Hematopoietic multipotent progenitor cell treated with erythropoietin and hydrocortisone succinate and interleukin-3 and kit ligand, for 17 days (in vitro differentiated cells): ENCODE measurements at places on chromosomes 16 and 17.

DNA sequence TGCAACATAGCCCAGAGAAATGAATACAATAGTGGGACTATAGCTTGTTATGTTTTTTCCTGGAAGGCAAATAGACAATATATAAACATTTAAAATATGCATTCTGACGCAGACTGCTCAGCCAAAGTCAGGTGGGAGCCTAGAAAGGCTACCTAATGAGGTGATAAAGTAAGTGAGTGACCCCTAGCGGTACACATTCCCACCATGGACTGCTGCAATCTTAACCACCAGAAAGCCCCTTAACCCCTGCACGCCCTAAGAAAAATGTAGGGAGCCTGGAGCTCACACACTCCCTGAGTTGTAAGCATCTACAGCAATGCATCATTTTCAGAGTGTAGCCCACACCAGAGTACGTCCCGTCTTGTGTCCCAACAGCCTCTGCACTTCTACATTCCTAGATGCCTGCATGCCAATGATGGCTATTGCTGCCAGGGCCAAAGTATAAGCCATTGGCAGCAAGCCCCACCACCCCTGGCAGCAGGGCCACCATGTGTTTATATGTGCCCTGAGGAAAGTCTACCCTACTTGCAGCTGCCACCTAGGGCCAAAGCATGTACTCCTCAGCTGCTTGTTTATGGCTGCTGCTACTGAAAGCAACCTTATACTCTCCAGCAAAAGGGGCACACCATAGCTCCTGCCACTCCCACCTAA, 127.6 kb downstream of the KIF2B start:
- DNase-seq = no peak

DNA sequence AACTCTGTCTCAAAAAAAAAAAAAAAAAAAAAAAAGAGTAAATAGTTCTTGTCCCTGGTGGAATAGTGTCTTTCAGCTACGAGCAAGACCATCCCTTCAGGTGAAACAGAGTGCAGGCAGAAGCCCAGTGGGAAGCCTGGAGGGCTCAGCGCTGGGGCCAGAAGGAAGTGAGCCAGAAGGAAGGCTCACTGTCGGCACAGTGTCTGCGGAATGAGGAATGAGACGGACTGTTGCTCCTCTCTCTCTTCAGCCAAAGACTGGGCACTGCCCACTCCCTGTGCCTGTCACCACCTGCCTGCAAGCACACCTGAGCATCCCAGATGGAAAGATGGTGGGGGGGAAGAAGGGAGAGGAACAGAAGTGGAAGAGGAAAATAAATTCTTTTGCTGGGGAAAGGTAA, 7.5 kb downstream of the RSL1D1 start:
- no peak for DNase-seq

GRCh38 chr16:47966325-47966724, 189.5 kb downstream of the ABCC12 start:
- no peak for DNase-seq

DNA sequence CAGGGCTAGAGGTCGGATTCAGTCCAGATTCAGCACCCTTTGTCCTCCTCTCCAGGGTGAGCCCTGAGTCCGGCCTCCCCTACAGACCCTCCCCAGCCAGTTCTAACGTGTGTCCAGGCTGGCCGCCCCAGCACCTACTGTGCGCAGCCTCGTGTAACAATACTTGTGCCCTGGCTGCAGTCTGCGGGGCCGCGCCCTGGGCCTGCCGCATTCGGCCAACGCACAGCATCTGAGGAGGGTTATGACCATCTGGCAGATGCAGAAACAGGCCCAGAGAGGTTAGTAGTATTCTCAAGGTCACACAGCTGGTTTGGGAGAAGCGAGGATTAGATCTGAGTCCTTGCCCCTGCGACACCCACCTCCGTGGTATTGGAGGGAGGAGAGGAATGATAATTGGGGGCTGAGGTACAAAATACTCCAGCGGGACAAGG, 968 bp downstream of the RIPOR1 start:
- peak; percentile 31 for DNase-seq

- no peak for DNase-seq
Measured at GRCh38 chr17:13562271-13562800, 39.4 kb downstream of the HS3ST3A1 start.

- DNase-seq = no peak
Measured at GRCh38 chr17:57102122-57102521, 17.1 kb downstream of the AKAP1 start.

DNA sequence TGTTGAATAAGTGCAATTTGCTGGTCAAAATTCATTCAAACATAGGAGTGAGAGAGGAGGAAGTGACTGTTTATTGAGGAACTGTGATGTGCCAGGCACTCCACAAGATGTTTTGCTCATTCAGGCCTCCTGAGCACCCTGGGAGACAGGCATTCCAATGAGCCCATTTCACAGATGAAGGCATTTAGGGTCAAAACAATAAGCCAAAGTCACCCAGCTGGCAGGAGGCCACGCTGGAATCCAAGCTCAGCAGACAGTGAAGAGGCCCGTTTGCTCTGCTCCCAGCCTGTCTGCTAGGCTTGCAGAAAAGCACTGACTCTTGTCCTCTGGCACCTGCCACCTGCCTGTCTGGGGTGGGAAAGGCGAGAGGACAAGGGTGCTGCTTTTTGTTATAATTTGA, 10.1 kb upstream of the SLC25A39 start:
- DNase-seq = no peak

DNA sequence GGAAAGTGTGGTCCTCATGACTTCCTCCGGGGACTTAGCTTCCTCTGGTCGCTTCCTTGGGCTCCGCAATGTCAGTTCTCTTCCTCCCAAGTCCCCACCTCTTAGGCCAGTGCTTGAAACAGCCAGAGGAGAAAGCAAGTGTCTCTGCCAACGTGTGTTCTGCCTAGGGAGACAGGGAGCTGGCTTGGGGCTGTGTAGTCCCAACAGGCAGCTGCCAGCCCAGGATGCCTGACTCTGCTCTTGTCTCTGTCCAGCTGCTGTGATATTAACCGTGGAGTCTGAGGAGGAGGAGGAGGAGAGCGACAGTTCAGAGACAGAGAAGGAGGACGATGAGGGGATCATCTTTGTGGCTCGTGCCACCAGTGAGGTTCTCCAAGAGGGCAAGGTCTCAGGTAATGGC, 13.5 kb upstream of the PLEKHG4 start:
- DNase-seq = no peak

GRCh38 chr16:27164352-27164751, 39.0 kb upstream of the KDM8 start:
- DNase-seq = no peak

DNA sequence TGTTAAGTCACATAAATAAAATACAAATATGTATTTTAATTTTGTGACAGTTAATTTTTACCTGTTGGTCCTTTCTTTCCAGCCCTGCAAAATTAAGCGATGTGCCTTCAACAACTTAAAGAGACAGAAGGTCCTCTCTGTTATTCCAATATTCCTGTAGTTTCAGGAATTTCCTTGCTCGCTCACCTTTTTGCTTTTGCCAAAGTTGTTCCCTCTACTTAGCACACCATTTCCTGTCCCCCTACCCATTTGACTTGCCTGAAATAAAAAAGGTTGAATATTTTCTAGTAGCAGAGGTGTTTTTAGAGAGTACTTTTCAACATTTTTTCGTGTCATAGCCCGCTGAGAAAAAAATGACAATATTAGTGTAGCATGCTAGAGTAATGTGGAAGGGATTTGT, 556 bp upstream of the MYH2 start:
- DNase-seq = no peak

- no peak for DNase-seq
Measured at GRCh38 chr17:37118366-37119137, 169.8 kb downstream of the AATF start.

DNA sequence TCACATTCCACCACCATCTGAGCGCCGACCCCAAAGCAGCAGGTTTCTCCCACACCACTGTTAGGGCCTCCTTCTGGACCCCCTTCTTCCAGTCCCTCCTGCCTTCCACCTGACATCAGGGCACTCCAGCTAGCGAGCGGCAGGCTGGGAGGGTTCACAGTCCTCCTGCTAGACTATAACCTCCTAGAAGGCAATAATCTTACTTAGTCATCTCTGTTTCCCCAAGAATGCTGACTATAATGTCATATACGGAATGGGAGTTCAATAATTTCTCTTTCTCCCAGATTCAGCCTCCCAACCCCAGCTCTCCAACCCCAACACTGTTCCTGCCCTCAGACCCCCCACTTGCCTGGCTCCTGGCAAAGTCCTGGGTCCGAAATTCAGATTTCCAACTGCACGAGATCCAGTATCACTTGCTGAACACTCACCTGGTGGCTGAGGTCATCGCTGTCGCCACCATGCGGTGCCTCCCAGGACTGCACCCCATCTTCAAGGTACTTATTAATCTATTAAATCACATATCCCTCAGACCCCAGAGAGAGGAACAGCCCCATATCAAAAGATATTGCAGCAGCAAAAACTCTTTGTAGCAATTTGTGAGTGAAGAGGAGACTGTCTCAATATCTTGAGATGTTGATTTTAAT, 5.6 kb downstream of the ALOX12 start:
- DNase-seq = peak; percentile 57

- no peak for DNase-seq
Measured at GRCh38 chr17:55448681-55449080, 27.0 kb upstream of the MMD start.

- DNase-seq = no peak
Measured at GRCh38 chr16:69381231-69381630, 4.6 kb downstream of the TERF2 start.

- no peak for DNase-seq
Measured at GRCh38 chr16:59180083-59180476, 446.0 kb upstream of the GOT2 start.

GRCh38 chr17:58150394-58150793, 2.2 kb downstream of the OR4D1 start:
- no peak for DNase-seq

GRCh38 chr16:15482068-15482747, 47.8 kb downstream of the BMERB1 start:
- DNase-seq = peak; percentile 22

GRCh38 chr17:63382826-63383225, 63.3 kb downstream of the CYB561 start:
- no peak for DNase-seq

DNA sequence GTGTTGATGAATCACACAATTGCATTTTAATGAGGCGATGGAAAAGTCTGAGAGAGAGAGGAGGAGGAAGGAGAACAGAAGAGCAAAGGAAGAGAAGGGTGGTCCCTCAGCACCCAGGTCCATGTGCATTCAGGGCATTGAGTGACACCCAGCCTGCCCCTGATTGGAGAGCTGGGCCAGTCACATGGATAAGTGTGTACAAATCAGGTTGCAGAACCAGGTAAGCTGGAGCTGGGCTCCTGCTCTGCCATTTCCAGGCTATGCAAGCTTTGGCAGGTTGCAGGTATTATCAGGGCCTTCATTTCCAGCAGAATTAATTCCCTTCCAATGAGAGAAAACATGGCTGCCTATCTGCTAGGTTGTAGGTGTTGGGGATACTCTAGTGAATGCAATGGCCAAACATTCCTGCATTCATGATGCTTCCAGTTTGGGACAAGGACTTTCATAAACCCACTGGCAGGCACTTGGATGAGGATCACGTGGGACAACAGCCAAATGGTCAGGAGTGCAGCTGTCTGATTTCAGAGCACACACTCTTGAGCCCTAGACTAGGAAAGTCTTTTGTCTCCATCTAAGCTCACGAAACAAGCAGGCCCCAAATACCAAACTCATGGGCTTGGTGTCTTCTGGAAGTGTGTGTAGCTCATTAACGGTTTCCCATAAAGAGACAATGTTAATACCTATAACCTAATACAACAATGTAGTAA, 577.9 kb upstream of the CDH5 start:
- no peak for DNase-seq

GRCh38 chr16:2698965-2699750, 16.8 kb downstream of the KCTD5 start:
- DNase-seq = no peak

- DNase-seq = no peak
Measured at GRCh38 chr16:70160388-70160787, 13.2 kb upstream of the CLEC18C start.

DNA sequence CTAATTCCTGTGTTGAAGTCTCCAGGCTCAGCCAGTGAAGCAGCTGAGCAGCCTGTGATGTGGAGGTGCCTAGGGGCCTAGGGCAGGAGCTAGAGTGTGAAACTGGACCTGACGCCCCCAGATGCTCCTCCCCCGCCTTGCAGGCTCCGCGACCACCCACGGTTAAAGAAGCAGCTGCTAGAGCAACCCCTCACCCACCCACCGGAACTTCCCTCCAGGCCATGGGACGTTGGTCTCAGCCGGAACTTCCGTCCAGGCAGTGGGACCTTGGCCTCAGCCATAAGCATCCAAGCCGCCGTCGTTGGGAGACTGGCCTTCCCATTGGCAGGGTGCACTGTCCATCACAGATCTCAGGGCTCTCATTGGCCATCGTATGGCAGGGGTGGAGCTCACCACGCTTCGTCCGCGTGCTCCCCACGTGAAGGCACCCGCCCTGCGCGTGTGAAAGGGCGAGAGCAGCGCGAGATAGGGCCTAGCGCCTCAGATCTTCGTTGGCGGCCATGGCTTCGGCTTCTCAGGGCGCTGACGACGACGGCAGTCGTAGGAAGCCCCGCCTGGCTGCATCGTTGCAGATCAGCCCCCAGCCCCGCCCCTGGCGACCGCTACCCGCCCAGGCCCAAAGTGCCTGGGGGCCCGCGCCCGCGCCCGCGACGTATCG, at the start of gene ADAD2:
Gene ADAD2 (plus strand): TSS at position 427 of the 658 bp plus-strand sequence. CDS start 74 bp downstream, at position 501.
- DNase-seq = no peak

GRCh38 chr17:16129441-16130205, 85.7 kb downstream of the NCOR1 start:
- no peak for DNase-seq

GRCh38 chr16:25605381-25605780, 86.4 kb upstream of the HS3ST4 start:
- no peak for DNase-seq

GRCh38 chr17:16886655-16887322, 85.1 kb downstream of the TNFRSF13B start:
- no peak for DNase-seq

GRCh38 chr16:10827691-10828341, 9.2 kb upstream of the TVP23A start:
- no peak for DNase-seq

- no peak for DNase-seq
Measured at GRCh38 chr16:14372471-14372870, 257.6 kb downstream of the PARN start.

- DNase-seq = no peak
Measured at GRCh38 chr16:80846680-80847079, 42.3 kb upstream of the CDYL2 start.

GRCh38 chr17:692116-692515, 22.5 kb downstream of the VPS53 start:
- no peak for DNase-seq

DNA sequence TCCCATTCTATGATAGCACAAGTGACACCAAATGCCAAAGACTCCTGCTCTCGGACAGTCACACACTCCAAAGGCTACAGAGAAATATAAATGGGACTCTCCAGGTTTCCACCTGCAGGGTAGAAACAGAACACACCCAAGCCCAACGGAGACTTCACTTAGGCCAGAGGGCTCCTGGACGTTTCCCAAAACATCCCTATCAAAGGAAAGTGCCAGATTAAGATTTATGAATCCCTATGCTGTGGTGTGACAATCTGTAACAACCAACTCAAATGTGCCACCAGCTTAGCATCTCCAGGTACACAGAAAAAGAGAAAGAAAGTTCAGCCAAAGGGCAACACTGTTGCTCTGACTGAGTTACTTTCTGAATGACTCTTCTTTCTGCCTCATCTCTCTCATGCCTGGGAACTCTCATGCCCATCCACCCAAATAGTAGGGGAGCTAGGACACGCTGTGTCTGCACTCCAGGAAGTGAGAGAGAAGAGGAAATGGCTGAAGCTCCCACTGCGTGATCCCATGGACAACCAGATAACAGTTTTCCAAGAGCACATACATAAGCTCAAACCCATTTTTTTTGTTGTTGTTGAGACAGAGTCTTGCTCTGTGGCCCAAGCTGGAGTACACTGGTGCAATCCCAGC, 49.7 kb downstream of the SMG6 start:
- no peak for DNase-seq
